ENCODE measurements at places on chromosomes 5 and 9.

- DNase-seq = no peak
Observed at GRCh38 chr9:114731701-114732100, 49.7 kb upstream of the TEX48 start.

DNA sequence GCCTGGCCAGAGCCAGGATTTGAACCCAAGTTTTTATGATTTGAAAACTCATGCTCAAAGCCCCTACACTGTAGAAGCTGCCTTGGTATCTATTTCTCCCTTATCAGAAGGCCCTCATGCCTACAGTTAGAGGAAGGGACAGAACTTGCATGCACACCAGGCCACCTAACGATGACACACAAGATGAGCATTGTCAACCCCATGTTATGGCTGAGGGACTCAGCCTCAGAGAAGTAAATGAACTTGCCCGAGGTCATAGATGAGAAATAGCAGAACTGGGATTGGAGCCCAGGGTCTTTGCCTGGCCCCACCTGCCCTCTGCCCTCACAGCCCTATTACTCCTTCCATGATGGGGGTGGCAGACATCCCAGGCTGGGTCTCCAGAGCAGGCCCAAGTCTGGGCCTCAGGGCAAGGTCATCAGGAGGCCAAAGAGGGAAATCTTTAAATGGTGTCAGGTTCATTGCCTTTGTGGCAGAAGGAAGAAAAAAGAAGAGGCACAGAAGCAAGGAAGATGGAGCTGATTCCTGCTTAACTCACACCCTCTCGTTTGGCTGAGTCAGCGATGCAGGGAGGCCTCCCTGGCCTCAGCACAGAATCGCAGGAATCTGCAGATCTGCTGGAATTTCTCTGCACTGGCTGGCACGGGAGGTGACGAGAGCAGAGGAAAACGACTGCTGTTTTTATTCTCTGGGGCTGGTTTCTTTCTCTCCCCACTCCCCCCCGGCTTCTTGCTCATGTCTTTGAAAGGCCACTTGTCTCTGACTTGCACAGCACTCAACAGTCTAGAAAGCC is 20.6 kb upstream of the CRB2 start:
- DNase-seq = no peak

GRCh38 chr5:176780176-176781053 is 29.9 kb upstream of the UNC5A start:
- no peak for DNase-seq

DNA sequence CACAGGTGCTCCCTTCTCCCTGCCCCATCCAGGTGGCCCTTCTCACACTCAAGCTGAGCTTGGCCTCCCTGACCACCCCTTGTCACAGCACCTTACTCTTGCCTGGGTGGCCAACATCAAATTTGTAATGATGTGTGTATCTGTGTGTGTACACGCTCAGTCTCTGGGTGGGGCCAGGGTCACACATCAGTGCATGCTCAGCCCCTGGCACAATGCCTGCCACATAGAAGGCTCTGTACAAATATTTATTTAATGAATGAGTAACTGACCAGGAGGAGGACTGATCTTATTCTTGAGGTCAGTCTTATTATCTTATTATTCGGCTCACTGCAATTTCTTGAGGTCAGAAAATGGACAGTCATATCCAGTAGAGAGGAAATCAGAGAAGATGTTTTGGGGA is 41.3 kb upstream of the HAND1 start:
- no peak for DNase-seq

DNA sequence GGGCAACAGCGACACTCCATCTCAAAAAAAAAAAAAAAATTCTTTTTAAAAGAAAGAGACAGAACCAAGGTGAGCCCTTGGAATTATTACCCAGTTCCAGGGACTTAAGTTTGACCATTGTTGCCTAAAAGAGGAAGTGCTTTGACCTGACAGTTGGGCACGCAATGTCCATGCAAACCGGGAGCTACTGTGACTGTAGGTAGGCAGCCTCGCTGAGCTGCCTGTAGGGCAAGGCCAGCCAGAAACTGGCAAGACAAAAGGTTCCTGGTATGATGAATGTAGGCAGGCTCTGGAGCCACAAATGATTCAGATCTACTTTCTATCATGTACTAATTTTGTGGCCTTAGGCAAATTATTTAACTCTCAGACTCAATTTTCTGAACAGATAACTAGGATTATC is 334.8 kb upstream of the ZNF462 start:
- DNase-seq = no peak

- no peak for DNase-seq
Observed at GRCh38 chr9:92328225-92328624, 2.5 kb downstream of the CENPP start.

DNA sequence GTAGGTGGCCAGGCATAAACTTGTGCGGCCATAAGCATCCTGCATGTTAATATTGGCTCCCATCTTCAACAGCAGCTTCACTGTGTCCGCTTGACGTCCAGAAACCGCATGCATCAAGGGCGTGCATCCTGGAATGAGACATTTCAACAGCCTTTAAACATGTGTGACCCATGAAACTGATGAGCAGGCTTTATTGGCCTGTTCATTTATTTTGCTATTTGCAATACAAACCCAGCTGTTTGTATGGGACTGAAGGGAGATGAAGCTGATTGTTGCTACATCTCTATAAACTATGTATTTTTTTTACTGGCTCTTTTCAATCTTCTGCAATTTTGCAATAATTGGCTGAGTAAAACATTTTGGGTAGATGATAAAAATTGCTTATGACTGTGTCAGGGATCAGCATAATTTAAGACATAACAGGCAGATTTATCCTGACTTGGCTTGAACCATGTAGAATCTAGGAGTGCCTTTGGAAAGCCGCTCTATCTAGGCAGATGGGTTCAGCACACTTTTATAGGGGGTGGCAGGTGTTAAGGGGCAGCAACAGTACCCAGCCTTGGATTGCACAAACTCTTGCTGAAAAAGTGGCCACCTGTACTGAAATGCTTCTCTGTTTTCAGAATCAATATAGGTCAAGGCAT is 56.9 kb downstream of the ANKRD55 start:
- DNase-seq = no peak

DNA sequence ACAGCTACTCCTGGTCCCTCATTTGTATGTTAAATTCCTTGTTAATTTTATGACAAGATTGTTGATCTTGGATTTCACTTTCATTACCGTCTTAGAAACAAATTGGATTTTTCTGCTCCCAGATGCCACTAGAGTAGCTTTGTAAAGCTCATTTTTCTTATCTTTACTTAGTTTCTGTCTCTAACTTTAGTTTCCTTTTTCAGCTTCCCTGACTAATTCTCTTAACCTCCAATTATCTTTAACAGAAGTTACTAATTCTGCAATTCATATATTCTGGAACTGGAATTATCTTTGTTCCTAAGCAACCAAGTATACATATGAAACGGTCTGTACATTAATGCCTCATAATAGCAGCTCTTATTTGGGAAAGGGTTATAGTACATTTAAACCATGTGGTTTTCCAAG is 16.7 kb downstream of the ITGA1 start:
- no peak for DNase-seq

- DNase-seq = no peak
Observed at GRCh38 chr9:135926402-135927194, 19.3 kb upstream of the CAMSAP1 start.

DNA sequence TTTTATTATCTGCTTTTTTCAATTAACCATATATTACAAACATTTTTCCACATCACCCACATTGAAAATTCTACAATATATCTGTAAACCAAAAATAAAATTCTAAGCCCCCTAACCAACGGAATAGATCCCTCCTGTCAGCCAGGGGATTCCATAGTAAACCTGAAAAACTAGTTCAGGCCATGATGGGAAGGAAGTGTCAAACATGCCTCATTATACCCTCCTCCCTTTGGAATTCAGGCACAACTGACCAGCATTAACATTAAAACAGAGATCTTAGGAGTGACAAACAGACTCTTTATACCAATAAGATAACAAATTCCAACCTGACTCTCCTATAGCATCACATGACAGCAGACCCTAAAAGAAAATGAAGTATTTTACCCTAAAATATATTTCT is 113.7 kb upstream of the DMRT1 start:
- no peak for DNase-seq

DNA sequence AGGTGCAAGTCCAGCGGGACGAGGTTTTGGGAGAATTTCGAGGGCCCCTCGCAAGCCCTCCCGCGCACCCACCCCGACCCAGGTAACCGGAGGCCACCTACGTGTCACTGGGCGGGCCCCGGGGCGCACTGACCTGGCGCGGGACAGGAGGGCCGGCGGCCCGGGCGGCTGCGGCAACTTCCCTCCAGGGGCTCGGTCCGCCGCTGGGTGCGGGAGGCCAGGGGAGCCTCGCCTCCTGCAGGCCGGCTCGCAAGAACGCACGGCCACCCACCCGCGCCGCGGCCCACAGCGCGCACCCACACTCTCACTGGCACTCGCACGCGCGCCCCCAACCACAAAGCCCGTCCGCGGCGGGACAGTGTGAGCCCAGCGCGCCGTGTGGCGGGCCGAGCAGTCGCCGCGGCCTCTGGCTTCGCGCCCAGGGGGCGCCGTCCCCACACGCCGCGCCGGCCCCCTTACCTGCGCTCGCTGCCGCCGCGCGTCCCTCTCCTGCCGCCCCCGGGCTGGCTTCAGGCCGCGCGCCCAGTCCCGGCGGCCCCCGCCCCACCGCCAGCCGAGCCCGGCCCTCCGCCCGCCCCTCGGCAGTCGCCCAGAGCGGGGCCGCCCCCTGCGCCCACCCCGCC is 451 bp downstream of the LPAR1 start:
- no peak for DNase-seq

GRCh38 chr5:139611703-139612584 is 36.2 kb upstream of the CXXC5 start:
- no peak for DNase-seq

DNA sequence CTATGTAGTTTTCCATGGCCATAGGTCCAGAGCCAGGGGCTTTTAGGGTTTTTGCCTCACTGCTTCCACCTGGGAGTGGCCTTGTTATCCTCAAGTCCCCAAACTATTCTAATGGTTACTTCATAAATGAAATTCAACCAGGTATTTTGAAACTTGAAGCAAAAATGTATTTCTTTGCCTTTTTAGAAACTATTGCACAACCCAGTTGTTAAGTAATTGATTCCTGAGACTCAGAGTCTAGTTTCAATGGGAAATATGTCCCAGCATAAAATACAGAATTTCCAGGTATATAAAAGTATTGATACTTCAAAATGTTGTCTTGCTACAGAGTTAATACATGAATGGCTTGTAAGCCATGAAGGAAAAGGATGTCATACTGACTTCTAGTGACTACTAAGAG is 456.2 kb upstream of the DAB2 start:
- DNase-seq = no peak

GRCh38 chr5:72107131-72107900 is at the start of gene MAP1B:
MAP1B (plus strand) TSS chr5:72107475; CDS start chr5:72107532, 57 bp downstream.
- DNase-seq = peak; percentile 68

DNA sequence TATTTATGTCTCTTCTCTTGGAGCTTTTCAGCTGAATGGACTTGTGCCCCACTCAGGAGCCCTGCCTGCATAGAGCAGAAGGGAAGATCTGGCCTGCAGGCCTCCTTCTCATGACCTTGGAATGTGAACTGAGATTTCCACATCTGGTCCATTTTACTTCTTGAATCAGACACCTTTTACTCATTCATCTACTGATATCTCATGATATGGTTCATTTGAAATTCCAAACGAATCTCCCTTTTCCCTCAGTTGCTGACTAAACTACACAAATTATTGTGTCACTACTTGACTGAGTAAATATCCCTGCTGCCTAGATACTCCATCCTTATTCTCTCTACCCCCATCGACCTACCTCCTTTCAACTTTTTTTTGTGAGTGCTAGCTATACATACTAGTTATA is 138.7 kb downstream of the PLCXD3 start:
- no peak for DNase-seq
